DMS 273 treated with DMSO at 0.1 percent for 48 hours (cell line): ENCODE measurements at places on chromosomes 7 and 10.

GRCh38 chr10:122303271-122304053 is 32.4 kb downstream of the BTBD16 start:
- DNase-seq: no peak

GRCh38 chr7:132122901-132123300 is 453.4 kb downstream of the PLXNA4 start:
- DNase-seq: no peak

- DNase-seq: no peak
Observed at GRCh38 chr7:66557214-66558200, 71.2 kb upstream of the KCTD7 start.

DNA sequence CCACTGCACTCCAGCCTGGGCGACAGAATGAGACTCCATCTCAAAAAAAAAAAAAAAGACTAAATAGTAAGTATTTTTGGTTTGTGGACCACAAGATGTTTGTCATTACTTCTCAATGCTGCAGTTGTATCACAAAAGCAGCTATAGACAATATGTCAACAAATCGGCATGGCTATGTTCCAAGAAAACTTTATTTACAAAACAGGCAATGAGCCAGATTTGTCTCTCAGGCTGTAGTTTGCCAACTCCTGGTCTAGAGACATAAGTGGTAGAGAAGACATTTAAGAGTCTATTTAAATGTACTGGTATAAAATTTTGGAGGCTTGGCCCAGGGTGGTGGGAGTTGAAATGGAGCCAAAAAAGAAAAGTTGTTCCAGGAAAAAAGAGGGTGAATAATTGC is 185.8 kb downstream of the SORCS1 start:
- DNase-seq: no peak

GRCh38 chr10:23345861-23346260 is 1.3 kb upstream of the C10orf67 start:
- DNase-seq: no peak

DNA sequence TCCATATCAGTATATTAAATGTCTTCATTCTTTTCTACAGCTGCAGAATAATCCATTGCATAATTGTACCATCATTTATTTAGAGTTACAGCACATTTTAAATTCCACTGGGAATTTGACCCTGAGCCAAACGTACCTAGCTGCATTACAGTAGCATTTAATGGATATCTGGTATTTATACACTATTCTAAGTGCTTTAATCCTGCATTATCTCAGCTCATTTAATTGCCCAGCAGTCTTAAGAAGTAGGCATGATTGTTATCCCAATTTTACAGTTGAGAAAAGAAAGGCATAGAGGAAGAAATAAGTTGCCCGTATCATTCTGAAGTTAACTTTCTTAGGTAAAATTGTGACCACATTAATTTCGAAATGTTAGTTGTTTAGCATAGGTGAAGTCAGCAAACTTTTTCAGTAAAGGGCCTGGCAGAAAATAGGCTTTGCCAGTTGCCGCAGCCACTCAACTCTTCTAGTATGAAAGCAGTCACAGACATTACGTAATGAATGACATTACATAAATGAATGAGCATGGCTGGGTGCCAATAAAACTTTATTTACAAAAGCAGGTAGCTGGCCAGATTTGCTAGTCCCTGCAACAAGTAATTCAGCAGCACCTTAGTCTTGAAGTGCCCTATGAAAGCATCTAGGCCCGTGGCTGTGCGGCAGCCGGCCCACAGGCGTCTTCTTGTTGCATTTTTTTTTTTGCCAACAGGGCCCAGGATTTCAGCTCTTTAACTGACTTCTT is 30.0 kb downstream of the GUSB start:
- DNase-seq: no peak

DNA sequence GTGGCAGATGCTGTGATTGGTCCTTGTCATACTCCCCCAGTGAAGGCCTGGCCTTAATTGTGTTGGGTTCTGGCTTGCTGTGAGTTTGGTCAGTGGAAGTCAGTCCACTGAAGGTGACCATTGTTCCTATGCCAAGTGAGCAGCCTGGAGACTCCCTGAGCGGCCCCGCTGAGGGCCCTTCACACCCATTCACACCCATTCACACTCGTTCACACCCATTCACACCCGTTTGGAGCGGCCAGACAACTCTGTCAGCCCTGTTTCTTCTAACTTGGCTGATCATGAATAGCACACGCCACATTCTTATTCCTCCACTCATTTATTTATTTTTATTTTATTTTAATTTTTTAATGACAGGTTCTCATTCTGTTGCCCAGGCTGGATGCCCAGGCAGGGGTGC is 61.5 kb downstream of the C10orf120 start:
- DNase-seq: no peak

DNA sequence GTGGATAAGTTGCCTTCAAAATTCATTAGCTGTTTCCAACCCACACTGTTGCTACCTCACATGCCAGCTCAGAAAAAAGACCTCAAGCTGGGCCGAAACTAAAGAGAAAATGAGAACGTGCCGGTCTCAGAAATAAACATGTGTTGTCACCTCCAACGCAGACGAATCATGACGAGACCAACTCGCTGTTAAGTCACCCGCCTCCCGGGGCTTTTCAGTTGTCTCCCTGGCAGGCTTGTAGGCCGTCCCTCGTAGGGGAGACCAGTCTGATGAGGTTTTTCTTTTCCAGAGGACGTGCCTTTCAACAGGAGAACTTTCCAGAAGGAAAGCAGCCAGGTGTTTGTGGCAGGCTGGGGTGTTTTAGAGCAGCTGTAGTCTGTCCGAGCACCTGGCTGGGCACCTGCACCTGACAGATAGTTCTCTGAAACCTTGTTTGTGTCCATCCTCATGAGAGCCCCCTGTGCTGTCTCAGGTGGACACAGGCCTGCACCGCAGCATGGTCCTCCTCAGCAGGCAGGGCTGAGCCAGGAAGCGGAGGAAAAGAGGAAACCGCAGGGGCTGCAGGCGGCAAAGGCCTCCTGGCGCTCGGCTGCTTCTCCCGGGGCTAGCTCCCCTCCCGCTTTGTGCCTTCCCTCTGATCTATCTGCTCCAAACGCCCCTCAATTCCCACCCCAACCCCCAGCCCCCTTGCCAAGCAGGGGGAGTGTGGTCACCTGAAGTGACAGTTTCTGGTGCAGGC is 78.8 kb downstream of the CHST15 start:
- no peak for DNase-seq

- DNase-seq: no peak
Observed at GRCh38 chr7:156608173-156608478, 32.4 kb upstream of the RNF32 start.

DNA sequence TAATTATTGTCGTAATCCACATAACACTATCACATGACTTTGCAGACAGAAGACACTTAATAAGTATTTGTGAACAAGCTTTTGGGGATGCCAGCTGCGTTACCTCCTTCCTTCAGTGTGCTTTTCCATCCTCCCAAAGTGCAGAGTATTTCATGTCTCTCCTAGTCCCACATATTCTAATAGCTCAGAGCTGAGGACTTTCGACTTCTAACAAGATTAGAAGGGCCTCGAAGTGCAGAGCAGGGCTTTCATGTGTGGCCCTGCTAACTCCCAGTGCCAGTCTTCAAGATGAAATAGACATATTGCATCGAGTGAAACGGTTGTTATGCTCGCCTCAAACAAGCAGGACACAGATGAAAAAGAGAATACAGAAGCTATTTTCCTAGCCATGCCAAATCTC is 125.7 kb upstream of the RNF32 start:
- no peak for DNase-seq

DNA sequence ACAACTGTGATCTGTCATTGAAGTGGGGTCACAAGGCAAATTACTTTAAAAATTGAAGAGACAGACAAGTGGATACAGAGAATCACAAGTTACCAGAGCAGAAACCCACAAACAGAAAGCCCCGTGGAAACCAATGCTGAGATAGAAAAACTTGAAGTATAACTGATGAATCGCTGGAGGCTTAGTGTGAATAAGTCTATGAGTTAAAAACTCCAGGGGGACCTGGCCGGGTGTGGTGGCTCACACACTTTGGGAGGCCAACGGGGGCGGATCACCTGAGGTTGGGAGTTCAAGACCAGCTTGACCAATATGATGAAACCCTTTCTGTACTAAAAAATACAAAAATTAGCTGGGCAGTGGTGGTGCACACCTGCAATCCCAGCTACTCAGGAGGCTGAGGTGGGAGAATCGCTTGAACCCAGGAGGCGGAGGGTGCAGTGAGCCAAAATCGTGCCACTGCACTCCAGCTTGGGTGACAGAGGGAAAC is 69.7 kb upstream of the ZNRF2 start:
- no peak for DNase-seq

DNA sequence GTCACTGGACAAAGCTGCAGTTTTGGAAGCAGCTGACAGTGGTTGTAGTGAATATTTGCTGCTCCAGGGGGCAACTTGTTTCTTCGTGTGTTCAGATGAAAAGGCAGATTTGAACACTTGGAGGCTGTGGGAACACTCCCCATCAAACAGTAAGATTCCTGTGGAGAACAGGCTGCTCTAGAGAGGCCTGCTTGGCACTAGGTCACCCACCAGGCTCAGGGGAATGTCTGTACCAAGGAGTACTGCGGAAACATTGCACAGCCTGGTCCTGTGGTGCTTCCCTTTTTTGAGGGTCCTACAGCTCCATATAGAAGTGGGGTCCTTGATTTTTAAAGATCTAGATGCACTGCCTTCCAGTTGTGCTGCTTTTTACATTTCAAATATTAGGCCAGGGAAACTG is 97.5 kb downstream of the CXCL12 start:
- DNase-seq: no peak

DNA sequence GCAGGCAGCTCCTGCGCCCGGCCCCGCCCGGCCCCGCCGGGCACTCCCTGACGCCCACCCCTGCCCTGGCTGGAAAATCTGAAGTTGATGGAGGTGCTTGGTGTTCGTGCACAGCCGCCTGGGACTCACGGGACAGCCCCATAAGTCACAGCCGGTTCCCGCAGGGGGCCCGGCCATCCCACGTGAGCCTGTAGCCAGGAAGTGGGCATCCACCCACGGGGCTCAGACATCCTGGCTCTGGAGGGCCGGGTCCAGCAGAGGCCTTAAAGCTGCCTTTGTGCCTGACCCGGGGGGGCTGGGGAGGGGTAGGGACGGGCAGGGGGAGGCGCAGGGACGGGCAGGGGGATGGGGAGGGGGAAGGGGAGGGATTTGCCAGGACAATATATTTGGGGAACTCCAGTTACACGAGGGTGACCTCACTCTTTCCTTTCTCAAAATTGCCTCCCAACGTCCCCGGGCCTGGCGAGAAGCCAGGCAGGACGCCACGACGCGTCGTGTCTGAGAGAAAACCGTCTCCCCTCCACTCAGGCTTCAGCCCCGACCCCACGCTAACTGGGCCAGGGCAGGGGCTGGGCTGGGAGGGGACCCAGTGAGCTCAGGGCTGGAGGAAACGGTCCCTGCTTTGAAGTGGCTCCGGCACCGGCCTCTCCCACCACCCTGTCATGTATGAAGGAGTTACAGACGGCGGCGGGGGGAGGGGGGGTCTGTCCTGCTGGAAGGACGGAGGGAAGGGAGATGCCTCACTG is 82.1 kb upstream of the PDGFA start:
- DNase-seq: no peak

DNA sequence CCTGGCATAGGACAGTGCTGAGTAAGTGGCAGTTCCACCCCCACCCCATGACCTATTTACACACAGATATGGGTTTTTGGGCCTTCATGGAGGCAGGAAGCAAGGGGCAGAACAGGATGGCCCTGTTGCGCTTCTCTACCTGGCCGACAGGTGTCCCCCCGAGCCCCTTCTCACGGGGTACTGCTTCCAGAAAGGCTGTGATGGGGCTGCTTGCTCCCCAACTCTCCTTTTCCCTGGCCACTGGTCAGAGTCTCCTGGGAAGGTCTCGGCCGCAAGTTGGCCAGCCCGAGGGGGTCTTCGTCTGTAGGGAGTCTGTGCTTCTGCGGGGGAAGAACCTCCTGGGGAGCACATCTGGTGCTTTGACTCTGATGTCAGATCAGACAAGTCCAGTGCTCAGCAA is 139.8 kb upstream of the TNS3 start:
- no peak for DNase-seq

DNA sequence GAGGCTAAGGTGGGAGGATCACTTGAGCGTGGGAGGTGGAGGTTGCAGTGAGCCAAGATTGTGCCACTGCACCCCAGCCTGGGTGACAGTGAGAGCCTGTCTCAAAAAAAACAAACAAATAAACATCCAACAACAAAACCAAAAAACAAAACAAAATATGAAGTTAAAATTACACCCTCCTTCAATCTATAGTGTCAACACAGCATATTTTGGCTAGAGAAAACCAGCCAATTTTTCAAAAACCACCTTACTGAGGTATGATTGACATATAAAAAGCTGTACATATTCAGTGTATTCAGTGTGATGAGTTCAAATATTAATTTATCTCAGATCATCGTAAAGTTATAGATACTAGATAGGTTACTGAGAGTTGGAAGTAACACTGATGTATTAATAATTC is 102.4 kb downstream of the ICA1 start:
- DNase-seq: no peak

GRCh38 chr7:638256-639011 is 88.1 kb upstream of the DNAAF5 start:
- DNase-seq: no peak

- DNase-seq: no peak
Observed at GRCh38 chr10:26524161-26524896, 86.2 kb downstream of the APBB1IP start.

DNA sequence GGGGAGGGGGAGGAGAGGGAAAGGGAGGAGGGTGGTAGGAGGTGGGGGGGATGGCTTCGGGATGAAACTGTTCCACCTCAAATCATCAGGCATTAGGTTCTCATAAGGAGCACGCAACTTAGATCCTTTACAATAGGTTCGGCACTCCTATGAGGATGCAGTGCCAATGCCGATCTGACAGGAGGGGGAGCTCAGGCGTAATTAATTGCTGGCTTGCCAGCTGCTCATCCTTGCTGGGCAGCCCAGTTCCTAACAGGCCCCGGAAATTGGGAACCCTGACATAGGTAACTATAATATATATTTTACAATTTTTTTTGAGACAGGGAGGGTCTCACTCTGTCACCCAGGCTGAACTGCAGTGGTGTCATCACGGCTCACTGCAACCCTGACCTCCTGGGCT is 118.8 kb upstream of the SFMBT2 start:
- no peak for DNase-seq

DNA sequence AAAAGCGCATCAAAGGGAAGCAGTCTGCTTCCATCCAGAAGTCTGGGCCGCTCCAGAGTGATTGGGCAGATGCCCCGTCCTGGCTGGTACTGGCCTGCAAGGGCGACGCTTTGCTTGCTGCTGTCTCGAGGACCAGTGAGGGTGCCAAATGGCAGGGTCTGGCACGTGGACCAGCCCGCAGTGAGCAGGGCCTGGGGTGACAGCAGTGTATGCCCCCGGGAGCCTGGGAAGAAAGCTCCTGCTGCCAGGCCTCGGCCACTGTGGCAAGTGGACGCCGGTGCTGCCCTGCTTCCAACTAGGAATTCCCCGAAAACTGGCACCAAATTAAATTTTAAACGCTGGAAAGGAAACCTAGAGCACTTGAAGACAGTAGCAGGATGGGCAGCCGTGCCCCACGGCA is 357.0 kb upstream of the MKI67 start:
- no peak for DNase-seq
